T-helper 9 cell (primary cell): ENCODE measurements at places on chromosomes 2 and 18.

DNA sequence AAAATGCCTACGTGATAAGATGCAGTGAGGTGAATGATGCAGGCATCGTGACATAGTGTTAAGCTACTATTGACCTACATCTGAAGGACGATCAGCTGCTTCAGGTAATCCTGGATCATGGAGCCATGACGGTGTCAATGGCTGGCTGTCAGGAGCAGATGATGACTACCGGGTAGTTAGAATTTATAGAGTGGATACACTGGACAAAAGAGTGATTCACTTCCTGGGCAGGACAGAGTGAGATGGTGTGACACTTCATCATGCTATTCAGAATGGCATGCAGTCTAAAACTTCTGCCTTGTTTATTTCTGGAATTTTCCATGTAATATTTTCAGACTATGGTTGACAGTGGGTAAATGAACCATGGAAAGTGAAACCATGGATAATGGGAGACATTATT is 29.5 kb downstream of the METTL8 start:
- no peak for DNase-seq

- no peak for DNase-seq
These were observed 32.9 kb downstream of the LOXHD1 start for GRCh38 chr18:46624127-46624526.

DNA sequence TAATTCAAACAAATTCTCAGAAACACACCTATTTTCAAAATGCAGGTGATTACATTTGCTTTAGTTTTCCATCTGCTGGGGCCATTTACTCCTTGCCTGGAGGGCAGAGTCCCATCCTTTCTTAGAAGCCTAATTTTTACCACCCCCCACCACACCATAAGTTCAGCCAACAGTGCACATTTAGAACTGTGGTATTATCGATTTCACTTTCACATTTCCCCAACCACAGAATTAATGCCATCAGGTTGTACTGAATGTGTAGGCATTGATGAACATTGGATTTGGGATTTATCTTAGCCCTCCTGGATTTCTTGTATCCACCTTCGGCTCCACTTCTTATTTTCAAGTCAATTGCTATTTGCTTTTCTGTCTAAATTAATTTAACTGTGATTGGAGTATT is 4.5 kb downstream of the SCYGR3 start:
- DNase-seq, result no peak

DNA sequence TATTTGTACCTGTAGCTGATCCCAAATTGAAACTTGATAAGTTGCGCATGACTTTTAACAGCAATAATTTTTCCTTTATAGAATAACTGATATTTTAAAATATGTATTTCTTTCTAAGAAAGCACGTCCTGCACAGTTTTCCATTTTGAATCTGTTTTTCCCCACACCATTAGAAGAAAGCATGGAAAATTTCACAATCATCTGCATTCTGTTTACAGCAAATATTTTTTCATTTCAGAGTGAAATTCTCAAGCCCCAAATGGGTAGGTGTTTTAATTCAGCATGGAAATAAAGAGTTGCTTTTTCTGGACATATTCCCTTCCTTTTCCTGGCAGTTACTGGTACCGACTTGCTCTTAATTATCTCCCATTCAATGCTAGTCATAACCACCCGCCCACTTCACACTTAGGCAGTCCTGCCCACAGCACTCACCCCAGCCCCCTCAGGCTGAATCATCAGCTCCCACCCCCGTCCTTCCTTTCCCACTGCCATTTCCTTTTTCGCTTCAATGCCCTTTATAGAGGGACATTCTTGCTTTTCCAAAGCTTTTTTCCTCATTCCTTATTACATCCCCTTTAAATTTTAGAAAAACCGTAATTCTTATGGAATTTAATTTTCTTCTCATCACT is 89.2 kb upstream of the GLS start:
- DNase-seq, result no peak

- DNase-seq, result no peak
These were observed 74.3 kb downstream of the BIN1 start for GRCh38 chr2:127032621-127033020.

DNA sequence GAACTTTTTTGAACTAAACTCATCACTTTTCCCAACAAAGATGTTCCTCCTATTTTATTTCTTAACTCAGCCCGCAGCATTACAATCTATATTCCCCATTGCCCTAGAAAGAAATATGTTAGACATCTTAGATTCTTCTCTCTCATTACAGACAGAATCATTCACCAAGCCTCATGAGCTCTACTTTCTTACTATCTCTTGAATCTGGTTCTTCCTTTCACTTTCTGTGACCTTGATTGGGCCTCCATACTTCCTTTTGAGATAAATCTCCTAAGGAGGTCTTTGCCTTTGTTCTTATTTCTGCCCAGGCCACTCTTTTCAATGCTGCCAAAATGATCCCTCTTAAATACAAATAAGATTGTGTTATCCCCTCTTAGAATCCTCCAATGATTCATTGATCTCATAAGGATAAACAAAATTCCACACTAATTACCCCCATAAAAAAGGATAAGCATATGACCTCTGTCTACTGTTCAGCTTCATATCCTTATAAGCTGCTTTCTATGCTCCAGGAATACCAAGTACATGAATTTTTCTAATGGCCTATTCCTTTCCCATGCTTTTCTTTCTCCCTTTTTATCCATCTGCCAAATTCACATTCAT is 400.0 kb downstream of the ARHGAP15 start:
- DNase-seq, result no peak

DNA sequence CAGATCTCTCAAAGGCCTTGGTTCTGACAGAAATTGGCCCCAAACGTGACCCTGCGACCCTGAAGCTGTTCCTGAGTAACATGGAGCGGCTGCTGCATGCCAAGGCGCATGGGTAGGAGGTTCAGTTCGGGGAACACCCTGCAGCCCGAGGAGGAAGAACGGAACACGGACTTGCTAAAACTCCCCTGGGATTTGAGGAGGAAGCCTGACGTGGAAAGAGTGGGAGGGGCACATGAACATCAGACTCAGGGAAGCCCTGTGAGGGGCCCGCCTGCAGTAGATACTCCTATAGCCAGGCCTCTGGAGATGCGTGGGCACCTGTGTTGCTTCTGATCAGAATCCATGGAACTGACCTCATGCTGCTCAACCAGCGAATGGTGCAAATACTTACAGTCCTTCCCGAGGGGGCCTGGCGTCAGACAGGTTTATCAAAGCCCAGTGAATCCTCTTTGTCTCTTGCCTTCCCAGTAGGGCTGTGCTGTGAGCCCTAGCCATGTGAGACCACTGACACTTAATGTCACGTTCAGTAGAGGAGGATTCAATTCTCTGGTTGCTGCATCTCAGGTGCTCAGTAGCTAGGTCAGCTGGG is 46.8 kb downstream of the IMPA2 start:
- DNase-seq, result no peak

DNA sequence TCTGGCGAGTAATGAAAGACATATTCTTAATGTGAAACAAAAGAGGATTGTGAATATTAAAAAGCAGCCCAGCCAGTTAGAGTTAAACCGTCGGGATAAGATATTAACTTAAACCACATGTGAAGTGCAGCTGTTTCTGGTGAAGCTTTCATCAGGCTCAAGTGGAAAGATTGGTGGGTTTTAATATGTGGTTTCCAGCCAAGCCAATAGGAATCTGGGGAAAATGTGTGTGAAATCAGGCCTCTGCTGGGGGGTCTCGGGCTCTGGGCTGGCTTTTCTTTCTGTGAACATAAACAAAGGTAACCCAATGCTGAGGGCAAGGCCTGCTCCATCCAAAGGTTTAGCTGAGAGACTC is 279.6 kb downstream of the SLC4A3 start:
- DNase-seq, result no peak

- no peak for DNase-seq
These were observed 87.4 kb upstream of the CAPN13 start for GRCh38 chr2:30894498-30895119.

DNA sequence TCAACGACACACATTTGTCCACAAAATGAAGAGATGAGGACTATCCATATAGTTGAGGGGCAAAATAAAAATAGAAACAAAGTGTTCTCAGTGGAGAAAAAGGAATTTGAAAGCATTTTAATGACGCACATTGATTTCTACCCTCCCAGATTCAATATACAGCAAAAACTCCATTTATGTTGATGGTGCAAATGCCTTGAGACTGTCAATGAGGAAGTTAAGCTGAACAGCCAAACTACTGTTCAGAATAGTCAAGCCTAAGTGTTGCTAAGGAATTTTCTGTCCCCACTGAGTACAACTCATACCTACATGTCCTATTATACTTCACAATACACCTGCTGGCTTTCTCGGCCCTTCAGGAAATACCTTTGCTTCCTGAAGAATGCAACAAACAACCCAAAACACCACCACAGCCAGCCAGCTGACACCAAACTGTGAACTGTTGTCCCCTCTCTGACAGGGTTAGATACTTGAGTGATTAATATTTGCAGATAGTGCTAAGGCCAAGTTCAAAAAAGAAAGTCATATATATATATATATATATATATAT is 27.8 kb upstream of the DARS1 start:
- DNase-seq, result no peak

- no peak for DNase-seq
These were observed 58.7 kb downstream of the PIGN start for GRCh38 chr18:62128157-62128556.

- no peak for DNase-seq
These were observed 72.1 kb downstream of the CABLES1 start for GRCh38 chr18:23207191-23207955.

GRCh38 chr2:79125721-79125985 is 5.4 kb downstream of the REG1A start:
- DNase-seq, result no peak

DNA sequence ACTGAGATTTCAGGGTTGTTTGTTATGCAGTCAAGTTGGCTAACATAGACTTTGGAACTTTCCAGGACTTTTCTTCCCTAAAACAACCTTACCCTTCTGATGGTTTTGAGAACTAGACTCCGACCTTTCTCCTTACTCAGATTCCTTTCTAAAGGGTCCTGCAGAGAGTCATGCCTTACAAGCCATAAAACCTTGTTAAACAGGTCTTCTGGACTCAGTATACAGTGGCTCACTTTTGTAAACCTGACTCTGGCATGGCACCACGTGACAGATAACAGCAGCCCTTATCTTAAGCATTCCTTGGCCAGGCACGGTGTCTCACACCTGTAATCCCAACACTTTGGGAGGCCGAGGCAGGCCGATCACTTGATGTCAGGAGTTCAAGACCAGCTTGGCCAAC is 253.2 kb upstream of the RAB6C start:
- no peak for DNase-seq

DNA sequence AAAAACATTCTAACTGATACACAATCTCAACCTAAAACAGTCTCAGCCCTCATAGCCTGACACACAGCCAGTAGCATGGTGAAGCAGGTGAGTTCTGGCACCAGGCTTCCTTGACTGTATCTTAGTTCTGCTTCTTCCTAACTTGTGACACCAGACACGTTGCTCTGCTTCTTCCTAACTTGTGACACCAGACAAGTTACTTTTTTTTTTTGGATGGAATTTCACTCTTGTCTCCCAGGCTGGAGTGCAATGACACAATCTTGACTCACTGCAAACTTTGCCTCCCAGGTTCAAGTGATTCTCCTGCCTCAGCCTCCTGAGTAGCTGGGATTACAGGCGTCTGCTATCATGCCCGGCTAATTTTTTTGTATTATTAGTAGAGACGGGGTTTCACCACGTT is 6.7 kb upstream of the ATG16L1 start:
- no peak for DNase-seq

- DNase-seq, result no peak
These were observed 71.1 kb upstream of the TFCP2L1 start for GRCh38 chr2:121356058-121356640.

DNA sequence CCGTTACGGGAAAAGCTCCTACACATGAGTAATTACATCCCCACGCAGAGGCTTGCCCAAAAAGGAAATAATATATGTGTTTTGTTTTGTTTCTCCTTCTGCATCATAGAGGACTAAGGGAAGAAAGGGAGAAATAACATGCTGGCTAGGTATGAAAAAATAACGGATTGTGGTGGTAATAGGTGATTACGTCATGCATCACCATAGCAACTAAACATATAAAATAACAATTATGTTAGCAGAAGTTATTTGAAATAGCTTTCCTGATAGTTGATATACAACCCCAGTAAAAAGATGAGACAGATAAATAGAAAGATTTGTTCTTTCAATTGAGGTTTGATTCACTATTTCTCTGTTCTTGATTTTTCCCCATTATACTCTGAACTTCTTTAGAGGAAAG is 518.0 kb downstream of the ZNF516 start:
- no peak for DNase-seq

GRCh38 chr2:181041661-181042060 is 61.3 kb downstream of the UBE2E3 start:
- no peak for DNase-seq

DNA sequence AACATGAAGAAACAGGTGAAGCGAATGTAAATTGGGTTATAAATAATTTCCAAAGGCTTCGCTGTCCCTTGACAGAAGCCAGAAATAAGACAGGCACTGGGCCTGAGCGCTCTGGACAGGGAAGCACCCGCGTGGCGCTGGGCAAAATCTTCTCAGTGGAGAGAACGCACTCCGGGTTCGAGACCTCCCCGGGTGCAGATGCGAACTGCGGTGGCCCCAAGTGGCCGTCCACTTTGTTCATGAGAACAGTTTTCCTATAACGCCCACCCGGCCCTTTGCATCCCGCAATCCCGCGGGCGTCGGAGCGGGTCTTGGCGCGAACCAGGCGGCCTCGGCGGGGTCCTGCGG is 651 bp upstream of the DPYSL5 start:
- DNase-seq, result no peak

GRCh38 chr2:96955762-96956161 is 30.6 kb downstream of the FAM178B start:
- DNase-seq, result no peak

DNA sequence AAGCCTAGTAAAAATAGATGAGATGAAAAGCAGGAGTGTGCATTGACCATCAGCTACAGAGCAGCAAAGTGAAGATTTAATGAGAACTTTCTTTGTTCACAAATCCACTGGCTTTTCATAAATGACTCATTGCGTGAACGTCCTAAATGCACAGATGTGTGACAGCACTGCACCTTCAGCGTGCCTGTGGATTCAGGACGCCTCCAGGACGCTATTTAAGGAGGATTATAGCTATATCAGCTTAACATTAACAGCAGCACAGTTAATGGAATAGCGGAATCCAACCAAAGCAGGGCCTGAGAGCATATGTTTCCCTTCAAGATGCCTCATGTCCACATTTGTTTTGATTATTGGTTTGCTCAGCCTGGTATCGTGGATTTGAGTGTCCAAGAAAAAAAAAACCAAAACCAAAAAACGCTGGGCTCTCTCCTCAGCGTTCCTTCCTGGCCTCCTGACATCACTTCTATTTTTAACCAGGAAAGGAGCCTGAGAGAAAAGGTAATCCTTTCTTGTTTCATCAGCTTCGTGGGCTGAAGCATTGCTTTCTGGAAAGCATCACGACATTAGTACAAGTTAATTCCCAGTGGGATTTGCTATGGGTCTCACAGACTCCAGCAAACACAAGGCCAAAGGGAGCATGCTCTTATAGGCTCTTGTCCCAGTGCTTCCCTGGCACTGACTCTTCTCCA is 447.0 kb upstream of the SMIM21 start:
- DNase-seq, result no peak
